Glomerular endothelial cell (primary cell): ENCODE measurements at places on chromosomes 2 and 18.

DNA sequence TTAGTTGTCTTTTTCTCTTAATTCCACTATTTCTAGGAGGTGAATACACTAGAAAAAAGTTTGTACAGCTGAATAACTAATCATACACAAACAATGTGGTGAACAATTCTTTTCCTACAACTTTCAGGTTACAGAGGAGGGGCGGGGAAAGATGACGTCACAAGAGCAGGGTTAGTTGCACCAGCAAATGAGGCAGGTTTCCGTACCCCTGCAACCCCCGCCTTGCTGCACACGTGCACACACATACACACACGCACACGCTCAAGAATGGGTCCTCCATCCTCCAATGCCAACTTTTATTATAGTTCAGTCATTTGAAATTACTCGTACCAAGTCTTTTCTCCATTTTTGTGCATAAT, 122.8 kb downstream of the ARL4C start:
- no peak for DNase-seq

DNA sequence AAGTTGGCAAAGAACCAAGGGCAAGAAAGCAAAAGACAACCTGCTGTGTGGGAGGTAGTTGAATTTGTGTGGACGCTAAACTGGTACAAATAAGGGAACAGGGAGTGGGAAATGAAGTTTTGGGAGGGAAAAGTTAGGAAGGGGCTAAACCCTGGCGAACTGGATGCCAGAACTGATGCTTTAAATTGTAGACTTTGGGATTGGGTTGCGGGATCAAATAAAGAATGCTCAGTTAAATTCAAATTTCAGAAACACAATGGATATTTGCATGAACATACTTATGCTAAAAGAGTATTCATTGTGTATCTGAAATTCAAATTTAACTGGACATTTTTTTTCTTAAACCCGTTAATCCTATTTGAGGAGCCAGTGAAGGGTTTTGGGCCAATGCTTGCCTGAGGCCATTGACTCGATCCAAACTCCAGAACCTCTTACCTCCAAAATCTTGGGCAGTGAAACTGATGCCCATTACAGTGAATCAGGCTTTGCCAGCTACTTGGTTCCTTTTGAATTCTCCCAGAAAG, 44.2 kb upstream of the YWHAQ start:
- DNase-seq = no peak

- DNase-seq = no peak
Measured at GRCh38 chr2:227124811-227125210, 39.2 kb downstream of the COL4A4 start.

DNA sequence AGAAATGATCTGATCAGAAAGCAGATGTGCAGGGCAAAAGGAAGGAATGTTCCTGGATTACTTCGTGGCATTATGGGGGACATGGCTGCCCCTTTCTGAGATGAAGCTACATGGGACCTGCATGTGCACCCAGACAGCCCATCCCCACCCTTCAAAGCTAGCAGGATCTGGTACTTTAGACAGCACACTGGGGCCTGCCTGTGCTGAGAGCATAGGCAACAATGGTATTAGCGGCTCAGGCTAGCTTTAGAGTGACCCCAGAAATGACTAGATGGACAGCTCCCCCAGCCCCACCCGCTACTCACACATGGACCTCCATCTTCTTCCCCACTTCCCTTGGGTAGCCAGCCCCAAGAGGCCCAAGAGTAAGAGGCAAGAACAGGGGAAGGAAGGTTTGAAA, 61.5 kb upstream of the NFE2L2 start:
- DNase-seq = no peak

- no peak for DNase-seq
Measured at GRCh38 chr2:74343316-74343715, at the start of gene SLC4A5. Gene SLC4A5, minus strand, starts transcription at chr2:74343416. Its CDS starts 28,393 bp downstream, at chr2:74315023.

- no peak for DNase-seq
Measured at GRCh38 chr2:200411831-200412230, 98.0 kb downstream of the KCTD18 start.
